ENCODE measurements at places on chromosomes 6 and 20.

GRCh38 chr6:120278689-120279396, 929.3 kb upstream of the MAN1A1 start:
- no peak for DNase-seq

GRCh38 chr6:54135665-54136369, 24.6 kb downstream of the MLIP start:
- DNase-seq, result peak; percentile 81

DNA sequence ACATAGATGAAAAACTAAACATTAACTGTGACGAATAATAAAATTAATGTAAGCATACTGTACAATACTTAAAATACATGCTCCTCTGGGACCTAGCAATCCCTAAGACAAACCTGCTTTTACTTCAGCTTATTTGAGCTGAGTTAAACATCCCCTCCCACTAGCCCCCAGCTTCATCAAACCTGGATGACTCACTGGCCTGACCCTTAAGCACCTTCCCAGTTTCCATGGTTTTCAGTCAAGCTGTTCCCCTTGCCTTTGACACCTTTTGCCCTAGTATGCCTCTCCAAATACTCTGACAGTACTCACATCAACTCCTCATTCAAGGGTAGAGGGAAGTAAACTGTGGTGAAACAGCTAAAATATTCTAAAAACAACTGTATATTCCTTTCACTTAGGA, 4.2 kb downstream of the ELOVL4 start:
- DNase-seq, result no peak

- peak; percentile 73 for DNase-seq
These were observed 5.5 kb upstream of the HLA-E start for GRCh38 chr6:30483677-30484279.

- no peak for DNase-seq
These were observed 56.5 kb upstream of the DACT2 start for GRCh38 chr6:168376120-168376519.

GRCh38 chr6:85353012-85353411, 96.9 kb upstream of the NT5E start:
- no peak for DNase-seq

- no peak for DNase-seq
These were observed 211.4 kb upstream of the CDYL start for GRCh38 chr6:4564801-4565271.

Data from iris pigment epithelial cell (primary cell).